ENCODE measurements at places on chromosomes 12 and 14.
A peak's percentile ranks its signal among the peaks of the same experiment; 100 is the strongest.

DNA sequence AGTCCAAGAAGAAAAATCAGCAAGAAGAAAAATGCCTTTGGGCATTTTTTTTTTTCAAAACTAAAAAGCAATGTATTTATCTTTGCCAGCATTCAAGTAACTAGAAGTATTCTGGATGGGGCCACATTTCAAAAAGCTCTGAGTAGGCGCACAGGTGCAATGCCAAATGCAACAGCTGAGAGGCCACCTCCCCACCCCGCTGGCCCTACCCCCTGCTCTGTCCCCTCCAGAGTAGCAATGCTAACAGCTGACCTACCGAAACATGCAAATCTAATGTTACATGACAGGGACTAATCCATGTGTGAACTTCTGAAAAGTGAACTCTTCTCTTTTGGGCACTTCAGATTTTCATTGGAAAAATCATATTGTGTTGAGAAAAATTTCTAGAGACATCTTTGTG is 153.7 kb upstream of the SLC38A2 start:
- no peak for DNase-seq

DNA sequence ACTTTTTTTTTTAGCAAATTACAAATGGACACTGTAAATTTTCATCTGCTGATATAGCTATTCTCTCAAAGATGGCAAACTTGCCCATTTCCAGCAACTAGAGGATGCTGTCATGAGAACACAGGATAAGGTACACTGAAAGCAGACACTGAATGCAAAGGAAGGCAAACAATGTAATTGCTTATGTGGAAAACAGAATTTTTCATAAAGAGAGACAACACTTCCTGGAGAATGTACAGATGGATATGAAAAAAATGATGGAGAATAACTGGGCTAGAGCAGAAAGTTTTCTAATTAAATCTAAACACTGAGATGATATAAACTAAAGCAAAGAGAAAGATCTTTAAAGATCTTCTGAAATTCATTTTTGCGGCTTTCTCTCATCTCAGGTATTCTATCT is 581 bp downstream of the CD69 start:
- DNase-seq, result no peak

GRCh38 chr12:32891526-32891925 is 5.1 kb downstream of the PKP2 start:
- no peak for DNase-seq

- no peak for DNase-seq
These were observed 1.3 kb upstream of the TBX5 start for GRCh38 chr12:114406984-114407841.

DNA sequence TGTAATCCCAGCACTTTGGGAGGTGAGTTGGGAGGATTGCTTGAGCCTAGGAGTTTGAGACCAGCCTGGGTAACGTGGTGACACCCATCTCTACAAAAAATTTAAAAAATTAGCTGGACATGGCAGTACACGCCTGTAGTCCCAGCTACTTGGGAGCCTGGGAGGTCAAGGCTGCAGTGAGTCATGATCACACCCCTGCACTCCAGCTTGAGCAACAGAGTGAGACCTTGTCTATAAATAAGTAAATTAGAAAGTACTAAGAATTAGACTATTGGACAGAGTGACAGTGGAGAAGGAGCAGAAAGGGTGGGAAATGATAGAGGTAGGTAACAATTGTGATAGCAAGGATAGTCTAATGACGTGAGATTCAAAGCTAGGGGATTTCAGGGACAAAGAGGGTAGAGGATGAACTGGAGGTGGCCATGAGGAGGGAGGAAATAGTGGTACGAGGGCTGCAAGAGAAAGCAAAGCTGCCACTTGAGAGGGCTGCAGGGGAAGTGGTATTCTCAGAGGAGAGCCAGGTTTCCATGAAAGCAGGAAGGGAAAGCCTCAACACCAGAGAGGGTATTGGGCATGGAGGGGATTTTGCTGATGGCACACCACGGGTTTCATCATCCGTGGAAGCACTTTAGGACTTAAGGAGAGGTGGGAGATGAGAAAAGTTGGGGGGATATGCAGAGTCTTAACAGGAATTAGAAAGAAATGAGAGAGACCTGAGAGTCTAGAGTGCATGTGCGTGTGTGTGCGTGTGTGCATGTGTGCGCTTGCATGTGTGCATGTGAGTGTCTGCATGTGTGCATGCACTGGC is 85.6 kb downstream of the SYNE2 start:
- no peak for DNase-seq

DNA sequence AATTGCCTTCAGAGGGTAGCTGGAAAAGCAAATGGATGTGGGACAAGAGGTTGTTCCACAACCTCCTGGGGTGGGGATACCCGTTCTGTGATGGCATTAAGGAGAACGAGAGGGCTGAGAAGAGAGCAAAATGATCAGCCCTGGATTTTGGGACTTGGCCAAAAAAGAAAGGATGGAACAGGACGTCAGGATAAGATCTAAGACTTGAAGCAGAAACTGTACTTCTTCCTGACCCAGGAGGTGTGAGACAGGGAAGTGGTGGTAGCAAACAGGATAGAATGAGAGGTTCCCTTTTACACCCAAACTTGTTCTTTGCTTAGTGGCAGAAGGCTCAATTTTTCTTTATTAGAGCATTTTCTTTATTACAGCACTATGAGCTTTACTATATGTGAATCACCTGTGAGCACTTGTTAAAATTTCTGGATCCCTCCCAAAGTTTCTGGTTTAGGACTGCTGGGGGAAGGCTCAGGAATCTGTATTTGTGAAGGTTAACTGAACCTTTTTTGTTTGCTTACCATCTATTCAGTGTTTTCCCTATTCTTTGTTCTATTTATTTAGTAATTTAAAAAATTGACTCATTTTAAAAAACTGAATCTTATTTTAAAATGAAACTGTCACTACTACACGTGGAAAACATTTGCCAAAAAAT is 59.2 kb downstream of the ERC1 start:
- DNase-seq, result no peak

- no peak for DNase-seq
These were observed 40.2 kb downstream of the PROX2 start for GRCh38 chr14:74835645-74836250.

GRCh38 chr14:55416866-55417265 is 5.2 kb upstream of the ATG14 start:
- DNase-seq, result no peak

- no peak for DNase-seq
These were observed 47.4 kb upstream of the TMTC1 start for GRCh38 chr12:29831173-29831572.

DNA sequence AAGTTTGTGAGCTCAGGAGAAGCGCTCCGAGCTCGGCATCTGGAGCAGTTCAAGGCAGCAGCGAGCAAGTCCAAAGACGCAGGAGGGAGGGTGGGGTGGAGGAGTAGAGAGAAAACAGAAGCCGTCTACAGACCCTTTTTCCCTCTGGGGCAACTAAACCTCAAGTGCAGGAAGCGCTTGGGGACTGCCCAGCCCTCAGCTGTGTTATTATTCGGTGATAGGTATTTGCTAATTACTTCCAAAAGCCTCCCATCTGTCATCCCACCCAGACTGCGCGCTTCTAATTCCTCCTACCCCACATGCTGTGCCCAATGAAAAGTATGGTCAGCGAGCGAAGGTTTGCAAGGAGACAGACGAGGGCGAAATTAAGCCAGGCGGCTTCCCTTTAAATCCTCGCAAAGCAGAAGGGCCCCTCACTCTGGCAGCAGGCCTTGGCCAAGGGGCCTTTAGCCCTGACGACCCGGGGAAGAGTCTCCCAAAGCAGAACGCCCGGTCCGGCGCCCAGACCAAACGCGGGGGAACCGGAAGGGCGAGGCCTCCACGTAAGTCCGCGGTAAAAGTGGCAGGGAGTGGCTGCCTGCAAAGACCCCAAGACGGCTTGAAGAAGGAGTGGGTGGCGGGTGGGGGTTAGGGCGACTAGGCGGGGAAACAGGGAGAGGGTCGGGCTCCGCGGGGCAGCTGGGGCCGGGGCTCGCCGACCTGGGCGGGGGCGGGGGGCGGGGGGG is 507 bp upstream of the CD9 start:
- no peak for DNase-seq

- no peak for DNase-seq
These were observed 282.2 kb upstream of the FAR2 start for GRCh38 chr12:28866715-28867503.

GRCh38 chr12:102883204-102883799 is 33.7 kb downstream of the PAH start:
- DNase-seq, result peak; percentile 49

GRCh38 chr12:53947743-53948142 is 7.0 kb upstream of the HOXC12 start:
- no peak for DNase-seq

DNA sequence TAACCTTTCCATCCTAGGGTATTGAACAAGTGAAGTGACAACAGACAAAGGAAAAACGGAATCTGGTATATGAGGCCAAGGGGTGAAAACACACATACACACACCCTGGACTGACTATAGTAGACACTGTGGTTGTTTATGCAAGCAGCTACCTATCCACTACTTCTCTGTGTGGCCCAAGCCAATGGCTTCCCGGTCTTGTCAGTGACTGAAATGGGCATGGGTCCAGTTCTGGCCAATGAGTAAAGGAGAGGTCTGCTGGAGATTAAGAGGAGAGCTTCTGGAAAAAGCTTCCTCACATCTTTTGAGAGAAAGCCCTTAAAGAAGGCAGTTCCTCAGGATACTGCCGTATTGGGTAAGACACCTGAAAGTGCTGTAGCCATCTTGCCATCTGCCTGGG is 19.3 kb downstream of the MBIP start:
- DNase-seq, result no peak

- no peak for DNase-seq
These were observed 149.4 kb upstream of the PLEKHG7 start for GRCh38 chr12:92553389-92553788.

DNA sequence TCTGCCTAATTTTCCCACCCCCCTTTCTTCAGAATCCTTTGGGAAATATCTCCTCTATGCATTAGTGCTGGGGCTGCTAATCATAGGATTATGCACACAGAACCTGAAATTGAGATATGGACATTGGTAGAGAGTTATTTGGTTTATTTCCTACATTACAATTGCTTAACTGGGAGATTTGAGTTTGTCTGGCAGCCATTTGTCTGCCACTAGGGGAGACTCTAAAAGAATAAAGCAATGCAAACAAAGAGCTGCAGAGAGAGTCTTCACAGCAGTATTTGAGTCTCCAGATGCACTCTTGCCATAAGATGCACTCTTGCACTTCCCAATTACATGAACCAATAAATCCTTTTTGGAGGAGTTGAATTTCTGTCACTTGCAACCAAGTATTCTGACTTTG is 12.0 kb upstream of the PCNX4 start:
- no peak for DNase-seq

- no peak for DNase-seq
These were observed 31.1 kb downstream of the ELK3 start for GRCh38 chr12:96225044-96225855.

- DNase-seq, result no peak
These were observed 25.1 kb upstream of the LTBP2 start for GRCh38 chr14:74637178-74637550.

GRCh38 chr14:61268812-61269211 is 12.3 kb downstream of the TMEM30B start:
- no peak for DNase-seq

DNA sequence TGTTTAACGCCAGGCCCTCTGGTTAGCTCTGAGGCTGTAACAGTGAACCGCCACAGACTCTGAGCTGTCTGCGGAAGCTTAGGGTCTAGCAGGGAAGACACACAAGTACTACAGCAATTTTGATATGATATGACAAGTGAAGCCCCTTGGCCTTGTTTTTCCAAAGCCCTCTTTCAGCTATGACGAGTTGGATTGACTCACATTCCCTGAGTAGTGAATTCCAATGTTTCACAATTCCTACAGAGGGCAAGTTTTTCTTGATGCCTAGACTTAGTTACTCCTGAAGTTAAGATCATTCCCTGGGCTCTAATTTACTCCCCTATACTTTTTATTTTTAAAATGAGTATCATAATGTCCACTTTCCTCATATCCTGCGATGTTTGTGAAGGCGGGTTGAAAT is 53.3 kb upstream of the CISTR start:
- DNase-seq, result no peak

- DNase-seq, result no peak
These were observed 37.6 kb downstream of the ATG14 start for GRCh38 chr14:55373784-55374705.

DNA sequence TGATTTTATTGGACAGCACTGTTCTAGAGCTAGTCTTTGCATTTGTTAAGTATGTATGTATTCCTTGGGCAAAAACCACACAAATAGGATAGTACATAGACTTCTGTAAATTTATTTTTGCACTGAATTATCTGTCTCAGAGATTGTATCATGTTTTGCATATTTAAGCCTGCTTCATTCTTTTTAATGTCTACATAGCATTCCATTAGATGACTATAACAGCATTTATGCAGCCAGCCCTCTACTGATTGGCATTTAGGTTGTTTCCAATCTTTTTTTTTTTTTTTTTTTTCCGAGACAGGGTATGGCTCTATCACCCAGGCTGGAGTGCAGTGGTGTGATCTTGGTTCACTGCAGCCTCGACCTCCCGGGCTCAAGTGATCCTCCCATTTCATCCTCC is 34.5 kb downstream of the SYNDIG1L start:
- DNase-seq, result no peak

DNA sequence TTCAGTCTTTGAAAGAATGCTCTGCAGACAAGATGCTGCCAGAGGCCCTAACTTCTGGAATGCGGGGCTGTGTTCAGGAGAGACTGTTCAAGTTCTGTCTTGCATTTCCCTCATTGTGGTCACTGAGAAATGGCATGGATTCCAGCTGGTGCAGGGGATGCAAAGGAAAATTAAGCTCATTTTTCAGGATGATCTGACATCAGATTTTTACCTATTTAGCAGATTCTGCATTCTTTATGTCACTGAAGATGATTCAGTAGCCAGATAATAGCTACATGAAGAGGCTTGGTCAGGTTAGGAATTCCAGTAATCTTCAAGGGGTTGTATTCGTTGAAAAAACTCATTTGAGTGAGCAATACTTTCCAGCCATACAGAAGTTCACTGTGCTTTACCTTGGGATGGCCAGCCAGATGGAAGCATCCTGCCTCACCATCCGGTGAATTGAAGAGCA is 16.1 kb upstream of the MFAP5 start:
- DNase-seq, result no peak

- DNase-seq, result no peak
These were observed 107.2 kb downstream of the ZFC3H1 start for GRCh38 chr12:71556448-71556847.

DNA sequence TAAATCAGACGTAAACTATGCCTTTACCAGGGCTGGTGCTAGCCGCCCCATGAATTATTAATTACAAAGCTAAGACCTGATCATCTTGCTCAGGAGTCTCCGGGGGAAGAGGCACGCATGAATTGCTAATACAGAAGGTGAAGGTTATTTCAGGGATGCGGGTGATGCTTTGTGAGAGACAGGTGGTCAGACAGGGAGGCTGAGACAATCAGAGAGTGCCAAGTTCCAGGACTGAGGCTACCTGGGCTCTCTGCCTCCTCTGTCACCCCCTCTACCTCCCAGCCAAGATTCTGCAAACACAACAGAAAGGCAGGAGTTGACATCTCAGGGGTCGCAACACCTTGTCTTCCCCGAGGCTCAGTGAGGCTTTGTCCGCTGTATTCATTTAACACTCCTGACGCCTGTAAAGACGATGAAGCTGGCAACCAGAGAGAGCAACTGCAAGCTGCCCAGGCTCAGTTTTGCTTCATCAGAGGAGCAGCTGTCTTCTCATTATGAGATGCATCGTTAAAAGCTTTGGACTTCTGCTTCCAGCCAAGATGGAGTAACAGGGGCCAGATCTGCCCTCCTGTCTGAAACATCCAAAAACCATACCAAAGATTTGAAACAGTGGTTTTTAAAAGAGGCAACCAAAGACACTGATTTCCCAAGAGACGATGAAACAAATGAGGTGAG is 46.6 kb downstream of the PRIMA1 start:
- no peak for DNase-seq

All from NCI-H1436 (cell line).